NCI-H460 (cell line): ENCODE measurements at places on chromosomes 7 and 10. TPM values are rescaled to one million over a fixed set of nuclear protein-coding genes. Genes with fewer than 3 reads are reported as not detected.

DNA sequence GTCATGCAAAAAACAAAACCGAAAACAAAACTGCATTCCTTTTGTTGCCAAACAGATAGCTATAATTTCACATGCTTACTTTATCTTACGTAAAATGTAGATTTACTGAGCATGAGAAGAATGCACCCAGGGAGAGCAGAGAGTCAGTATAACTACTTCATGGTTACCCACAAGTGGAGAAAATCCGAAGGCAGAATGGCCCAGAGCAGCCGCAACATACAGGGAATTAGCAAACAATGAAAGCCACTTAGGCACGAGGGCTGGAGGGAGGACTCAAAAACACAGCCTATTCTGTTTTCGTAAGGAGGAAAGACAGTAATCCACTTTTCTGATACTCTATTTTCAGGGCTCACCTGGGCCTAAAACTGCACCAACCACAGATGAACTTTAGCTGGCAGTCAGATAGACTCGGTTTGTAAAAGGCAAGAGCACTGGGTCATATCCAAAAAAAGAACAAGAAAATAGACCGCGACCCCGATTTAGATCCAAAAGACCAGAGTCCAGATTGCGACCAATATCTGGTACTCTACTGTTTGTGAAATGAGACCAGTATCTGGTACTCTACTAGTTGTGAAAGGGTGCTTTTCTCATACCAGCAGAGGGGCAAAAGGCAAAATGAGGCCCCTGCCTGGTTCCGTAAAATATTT is 1.3 kb downstream of the ITPRIP start:
- no peak for DNase-seq

GRCh38 chr7:51162724-51163329 is 153.8 kb downstream of the COBL start:
- DNase-seq = peak; percentile 69

GRCh38 chr10:131858118-131858515 is 42.7 kb upstream of the PPP2R2D start:
- DNase-seq = no peak

DNA sequence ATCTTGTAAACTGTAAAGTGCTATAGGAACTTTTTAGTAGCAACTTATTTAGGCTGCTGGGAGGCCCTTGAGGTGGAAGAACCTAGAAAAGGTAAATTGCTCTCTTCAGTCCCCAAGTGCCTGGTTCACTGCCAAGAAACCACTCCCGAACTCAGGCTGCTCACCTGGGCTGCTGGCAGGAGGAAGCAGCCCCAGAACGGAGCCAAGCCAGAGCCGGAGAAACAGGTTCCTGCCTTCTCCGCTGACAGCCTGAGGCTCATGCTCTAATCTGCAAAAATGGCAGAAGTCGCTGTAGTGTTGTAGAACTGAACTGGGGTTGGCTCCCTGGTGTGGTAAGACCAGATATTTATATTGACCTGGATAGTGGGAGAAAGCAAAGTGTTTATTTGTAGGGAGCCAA is 136.0 kb downstream of the CUL2 start:
- DNase-seq = no peak

DNA sequence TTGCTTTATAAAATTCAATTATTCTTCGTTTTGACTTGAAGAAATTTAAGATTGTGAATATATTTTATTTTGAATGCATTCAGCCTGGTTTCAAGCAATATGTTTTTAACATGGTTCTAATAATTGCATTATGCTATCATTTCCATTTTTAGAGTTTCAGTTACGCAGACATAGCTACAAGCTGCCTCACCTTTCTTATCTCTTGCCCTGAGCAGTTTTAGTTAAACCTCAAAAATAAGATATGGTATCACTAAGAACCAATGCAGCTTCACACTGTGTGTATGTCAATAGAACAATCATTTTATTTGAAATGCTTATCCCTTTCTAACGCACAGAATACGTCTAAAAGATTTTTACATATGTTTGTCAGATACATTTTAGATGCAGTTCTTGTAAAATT is 632.6 kb upstream of the KCND2 start:
- DNase-seq = no peak

The IGF2BP3 gene
- 78.9 and 85.4 TPM in 2 replicates for total RNA-seq

The OPN1SW gene
- not detected in 2 replicates for total RNA-seq

The C7orf33 gene
- not detected in 2 replicates for total RNA-seq

The CLRN3 gene
- total RNA-seq = not detected in 2 replicates

GRCh38 chr10:123415523-123415922 is 250.6 kb upstream of the GPR26 start:
- no peak for DNase-seq

The SPDYE6 gene
- total RNA-seq = not detected in 2 replicates
